Activated CD4-positive, alpha-beta T cell treated with anti-CD3 and anti-CD28 coated beads, Interleukin-2, amount 10 ng/mL, durations not matched to agents 7 days and 5 days (primary cell): ENCODE measurements at places on chromosomes 4 and X.
A peak's percentile ranks its signal among the peaks of the same experiment; 100 is the strongest.

DNA sequence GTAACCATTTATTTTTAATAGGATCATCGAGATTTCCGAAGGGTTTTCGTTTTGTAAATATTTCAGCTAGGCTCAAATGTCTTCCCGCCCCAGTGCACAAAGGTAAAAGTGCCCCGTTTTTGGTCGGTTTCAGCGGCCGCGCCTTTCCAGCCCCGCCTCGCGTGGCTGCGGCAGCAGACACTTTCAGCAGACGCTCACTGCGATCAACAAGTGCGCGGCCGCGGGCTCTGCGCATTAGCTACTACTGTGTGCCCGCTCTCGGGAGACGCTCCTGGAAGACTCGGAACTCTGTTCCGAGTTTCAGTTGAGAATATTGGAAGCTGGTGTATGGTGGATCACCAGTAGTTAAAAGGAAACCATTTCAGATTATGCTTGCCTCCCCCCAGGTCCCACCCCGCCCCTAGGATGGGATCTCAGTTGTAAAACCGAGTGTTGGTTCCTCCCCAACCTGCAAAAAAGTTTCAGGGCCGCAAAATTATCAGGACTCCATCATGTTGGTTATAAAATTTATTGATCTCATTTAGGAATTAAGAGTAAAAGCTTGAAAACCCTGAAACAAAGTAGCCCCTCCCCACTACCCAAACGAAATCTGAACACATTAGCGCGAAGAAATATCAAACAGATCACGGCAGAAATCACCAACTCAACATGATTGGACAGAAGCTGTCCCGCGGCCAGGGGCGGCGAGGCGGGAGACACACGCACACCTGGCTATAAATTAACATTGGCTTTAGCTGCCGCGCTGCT is 2.2 kb downstream of the SOX3 start:
- H3K4me1 ChIP-seq: no peaks in the 10 kb centered on the region
- no peak overlapping the region for H3K4me3 ChIP-seq
- peaks cover 55% of the 10 kb centered on the region for H3K27me3 ChIP-seq
- peak overlapping the region; percentile 31 for H3K27ac ChIP-seq
- no peaks in the 10 kb centered on the region for H3K36me3 ChIP-seq

- no peaks in the 10 kb centered on the region for H3K4me1 ChIP-seq
- H3K27me3 ChIP-seq: no peaks in the 10 kb centered on the region
- H3K4me3 ChIP-seq: no peak overlapping the region
- DNase-seq: peak; percentile 67
Observed at GRCh38 chr4:173257732-173258717, 76.1 kb downstream of the HMGB2 start.

GRCh38 chrX:31181377-31182000 is 109.6 kb upstream of the FTHL17 start:
- no peaks in the 10 kb centered on the region for H3K36me3 ChIP-seq
- no peaks in the 10 kb centered on the region for H3K27me3 ChIP-seq
- no peak overlapping the region for H3K4me3 ChIP-seq
- no peak overlapping the region for H3K27ac ChIP-seq

DNA sequence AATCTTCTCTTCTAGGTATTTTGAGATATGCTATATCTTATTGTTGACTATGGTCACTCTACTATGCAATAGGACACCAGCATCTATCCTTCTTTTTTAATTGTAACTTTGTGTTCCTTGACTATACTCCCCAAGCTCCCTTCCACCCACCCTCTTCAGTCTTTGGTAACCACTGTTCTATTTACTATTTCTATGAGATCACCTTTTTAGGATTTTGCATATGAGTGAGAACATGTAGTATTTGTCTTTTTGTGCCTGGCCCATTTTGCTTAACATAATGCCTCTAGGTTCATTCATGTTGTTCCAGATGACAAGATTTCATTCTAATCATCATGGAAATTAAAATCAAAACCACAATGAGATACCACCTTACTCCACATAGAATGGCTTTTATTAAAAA is 63.3 kb upstream of the BANK1 start:
- H3K36me3 ChIP-seq: no peaks in the 10 kb centered on the region
- H3K4me3 ChIP-seq: no peak overlapping the region
- peaks cover 5% of the 10 kb centered on the region for H3K4me1 ChIP-seq
- no peak for DNase-seq

DNA sequence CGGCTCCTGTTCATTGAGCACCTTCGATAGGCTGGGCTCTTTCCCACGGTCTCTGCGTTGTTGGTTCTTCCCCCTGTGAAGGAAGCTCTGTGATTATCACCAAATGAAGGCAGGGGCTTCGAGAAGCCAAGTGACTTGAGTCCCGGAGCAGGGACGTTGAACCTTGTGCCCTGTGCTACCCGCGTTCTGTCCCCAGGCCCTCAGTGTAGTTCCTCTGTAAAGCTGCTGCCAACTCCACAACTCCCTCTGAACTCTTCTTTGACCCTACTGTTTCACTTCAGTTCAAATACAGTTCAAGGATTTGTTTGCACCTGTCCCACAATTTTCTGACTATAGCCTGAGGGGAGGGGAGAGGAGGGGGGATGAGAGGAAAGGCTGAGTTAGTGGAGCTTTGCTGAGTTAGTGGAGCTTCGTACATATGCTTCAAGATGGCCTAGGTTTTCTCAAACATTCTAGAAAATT is 635 bp upstream of the PHF8 start:
- H3K27ac ChIP-seq: peak overlapping the region; percentile 97
- H3K4me3 ChIP-seq: peak overlapping the region; percentile 96
- H3K27me3 ChIP-seq: no peaks in the 10 kb centered on the region
- no peak for DNase-seq
- peaks cover 12% of the 10 kb centered on the region for H3K36me3 ChIP-seq

DNA sequence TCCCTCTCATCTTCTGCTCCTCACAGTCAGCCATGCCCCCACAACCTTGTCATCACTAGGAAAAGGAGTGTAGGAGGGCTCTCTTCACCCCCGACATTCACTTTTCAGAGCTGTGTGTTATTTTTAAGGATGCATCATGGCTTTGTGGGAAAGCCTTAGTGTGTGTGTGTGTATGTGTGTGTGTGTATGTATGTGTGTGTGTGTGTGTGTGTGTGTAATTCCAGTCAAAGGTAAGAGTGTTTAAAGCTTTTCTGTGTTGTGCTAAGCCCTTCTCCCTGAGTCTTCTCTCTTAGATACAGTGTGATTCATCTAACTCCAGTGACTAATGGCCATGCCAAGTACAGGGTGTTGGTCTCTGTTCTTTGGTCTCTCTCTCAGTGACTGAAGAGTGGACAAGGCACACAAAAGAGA is 76.6 kb downstream of the CHIC2 start:
- H3K27me3 ChIP-seq: no peaks in the 10 kb centered on the region
- H3K27ac ChIP-seq: no peak overlapping the region
- no peaks in the 10 kb centered on the region for H3K36me3 ChIP-seq

GRCh38 chr4:174402470-174403176 is 118.9 kb downstream of the CEP44 start:
- H3K27me3 ChIP-seq: peaks cover 2% of the 10 kb centered on the region
- H3K4me1 ChIP-seq: no peaks in the 10 kb centered on the region
- no peak overlapping the region for H3K4me3 ChIP-seq
- DNase-seq: no peak

- no peak overlapping the region for H3K4me3 ChIP-seq
- no peak for DNase-seq
- no peaks in the 10 kb centered on the region for H3K4me1 ChIP-seq
- no peaks in the 10 kb centered on the region for H3K36me3 ChIP-seq
Observed at GRCh38 chr4:140691369-140691768, 64.8 kb downstream of the TBC1D9 start.

DNA sequence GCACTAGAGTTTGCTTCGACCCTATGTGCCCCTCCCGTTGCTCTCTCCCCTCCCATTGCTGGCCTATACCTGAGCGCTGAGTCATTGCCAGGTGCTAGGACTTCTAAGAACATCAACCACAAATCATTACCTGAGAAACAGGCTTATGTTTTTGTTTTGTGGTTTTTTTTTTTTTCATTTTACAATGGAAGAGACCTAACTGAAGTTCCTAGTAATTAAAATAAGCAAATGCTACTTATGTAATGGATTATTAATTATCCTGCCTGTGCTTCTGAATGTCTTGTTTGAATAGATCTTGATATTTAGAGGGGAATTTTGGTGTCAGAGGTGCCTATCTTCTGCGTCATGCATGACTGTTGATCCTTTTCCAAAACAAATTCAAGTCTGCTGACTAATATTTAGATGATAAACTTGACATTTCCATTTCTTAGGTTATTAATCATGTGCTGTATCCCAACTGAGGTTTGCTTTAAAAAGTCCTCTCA is 275.4 kb upstream of the CPEB2 start:
- peaks cover 2% of the 10 kb centered on the region for H3K27me3 ChIP-seq
- no peak overlapping the region for H3K27ac ChIP-seq
- no peaks in the 10 kb centered on the region for H3K4me1 ChIP-seq

DNA sequence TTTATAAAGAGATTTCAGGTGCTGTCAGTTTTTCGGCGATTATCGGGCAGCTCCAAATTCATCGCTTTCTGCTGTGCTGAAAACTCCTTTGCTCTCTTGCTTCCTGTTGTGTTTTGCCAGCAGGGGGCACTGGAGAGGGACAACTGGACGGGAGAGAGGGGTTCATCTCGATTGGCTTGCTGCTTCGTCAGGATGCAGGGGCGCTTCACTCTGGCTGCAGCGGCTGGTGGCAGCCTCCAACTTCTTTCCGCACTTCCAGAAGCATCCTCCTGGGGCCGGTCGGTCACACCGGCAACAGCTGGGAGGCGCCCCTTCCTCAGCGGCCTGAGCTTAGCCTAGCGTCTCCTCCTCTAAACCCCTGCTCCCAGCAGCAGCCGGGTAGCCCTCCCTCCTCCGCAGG is 29.5 kb downstream of the MSL3 start:
- peak overlapping the region; percentile 13 for H3K27ac ChIP-seq
- peak; percentile 75 for DNase-seq
- peaks cover 31% of the 10 kb centered on the region for H3K4me1 ChIP-seq
- H3K4me3 ChIP-seq: peak overlapping the region; percentile 62

DNA sequence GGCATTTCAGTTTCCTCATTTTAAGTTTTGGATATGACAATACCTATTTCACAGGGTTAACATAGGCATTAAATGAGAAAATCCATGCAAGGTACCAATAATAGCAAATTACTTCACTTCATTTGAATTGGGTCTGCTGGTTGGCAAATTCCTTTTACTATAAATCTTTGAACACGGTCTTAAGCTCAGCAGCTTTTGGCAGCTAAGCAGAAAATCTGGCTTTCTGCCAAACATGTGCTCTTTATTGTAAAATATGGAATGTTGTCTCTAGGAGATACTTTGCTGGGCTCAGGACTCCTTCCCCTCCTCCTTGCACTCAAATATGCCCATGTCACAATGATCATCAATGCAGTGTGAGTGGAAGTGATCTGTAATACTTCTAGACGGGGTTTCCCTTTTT is 16.8 kb upstream of the DMP1 start:
- H3K27ac ChIP-seq: no peak overlapping the region
- H3K4me3 ChIP-seq: no peak overlapping the region
- H3K4me1 ChIP-seq: no peaks in the 10 kb centered on the region
- DNase-seq: no peak

- no peak overlapping the region for H3K27ac ChIP-seq
- no peak for DNase-seq
- H3K4me3 ChIP-seq: no peak overlapping the region
- no peaks in the 10 kb centered on the region for H3K36me3 ChIP-seq
Observed at GRCh38 chr4:10965196-10965595, 280.6 kb upstream of the CLNK start.

DNA sequence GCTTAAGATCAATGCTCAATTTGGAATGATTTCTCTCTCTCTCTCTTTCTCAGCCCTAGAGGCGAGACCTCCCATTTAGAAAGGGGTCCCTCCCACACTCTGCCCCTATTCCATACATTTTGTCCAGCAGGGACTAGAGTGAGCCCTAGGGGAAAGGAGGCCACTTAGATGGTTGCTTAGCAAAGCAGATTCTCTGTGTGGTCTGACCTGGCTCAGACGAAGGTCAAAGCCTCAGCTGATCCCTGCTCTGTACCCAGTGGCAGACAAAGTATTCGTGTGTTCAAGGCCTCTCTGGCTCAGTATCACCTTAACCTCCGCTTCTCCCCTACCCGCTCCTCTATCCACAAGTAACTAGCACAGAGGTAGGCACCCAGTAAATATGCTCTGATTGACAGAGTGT is 78.4 kb downstream of the HPRT1 start:
- H3K27me3 ChIP-seq: no peaks in the 10 kb centered on the region
- H3K4me3 ChIP-seq: no peak overlapping the region
- DNase-seq: no peak
- H3K36me3 ChIP-seq: no peaks in the 10 kb centered on the region

DNA sequence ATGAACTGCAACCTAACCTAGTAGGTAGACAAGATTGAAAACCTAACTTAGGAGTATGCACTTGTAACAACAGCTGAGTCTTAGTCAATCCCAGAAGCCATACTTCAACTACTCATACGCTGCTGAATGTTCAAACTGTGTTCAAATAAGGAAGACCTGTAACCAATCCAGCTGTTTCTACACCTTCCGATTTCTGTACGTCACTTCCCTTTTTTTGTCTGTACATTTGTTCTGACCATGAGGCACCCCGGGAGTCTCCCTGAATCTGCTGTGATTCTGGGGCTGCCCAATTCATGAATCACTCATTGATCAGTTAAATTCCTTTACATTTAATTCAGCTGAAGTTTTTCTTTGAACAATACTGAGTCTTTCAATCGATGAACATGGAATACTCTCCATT is 89.5 kb downstream of the BMP3 start:
- no peak overlapping the region for H3K4me3 ChIP-seq
- H3K36me3 ChIP-seq: no peaks in the 10 kb centered on the region
- no peaks in the 10 kb centered on the region for H3K4me1 ChIP-seq
- H3K27ac ChIP-seq: no peak overlapping the region

- no peak overlapping the region for H3K27ac ChIP-seq
- peaks cover 2% of the 10 kb centered on the region for H3K4me1 ChIP-seq
- no peak overlapping the region for H3K4me3 ChIP-seq
- DNase-seq: no peak
Observed at GRCh38 chrX:23879380-23880090, 28.2 kb downstream of the APOO start.

- no peaks in the 10 kb centered on the region for H3K4me1 ChIP-seq
- H3K27ac ChIP-seq: no peak overlapping the region
- DNase-seq: no peak
- H3K4me3 ChIP-seq: no peak overlapping the region
- peaks cover 2% of the 10 kb centered on the region for H3K27me3 ChIP-seq
Observed at GRCh38 chrX:43910012-43910411, 27.8 kb upstream of the MAOB start.

GRCh38 chrX:149471397-149471796 is 33.7 kb downstream of the IDS start:
- no peaks in the 10 kb centered on the region for H3K27me3 ChIP-seq
- no peaks in the 10 kb centered on the region for H3K36me3 ChIP-seq
- no peak overlapping the region for H3K27ac ChIP-seq

GRCh38 chr4:177444911-177445736 is 2.9 kb upstream of the AGA start:
- H3K27ac ChIP-seq: no peak overlapping the region
- DNase-seq: no peak
- H3K36me3 ChIP-seq: peaks cover 7% of the 10 kb centered on the region
- H3K27me3 ChIP-seq: no peaks in the 10 kb centered on the region

GRCh38 chr4:92060333-92060732 is 243.4 kb upstream of the GRID2 start:
- no peak for DNase-seq
- no peaks in the 10 kb centered on the region for H3K27me3 ChIP-seq
- no peaks in the 10 kb centered on the region for H3K4me1 ChIP-seq

- peak; percentile 80 for DNase-seq
- H3K4me3 ChIP-seq: peak within 1 kb of the TSS; percentile 88
- peak within 1 kb of the TSS; percentile 95 for H3K27ac ChIP-seq
- peaks cover 31% of the 10 kb centered on the region for H3K36me3 ChIP-seq
Observed at GRCh38 chr4:108168671-108169523, at the start of gene LEF1. Gene LEF1, minus strand, starts transcription at chr4:108168932. Its CDS starts 1,165 bp downstream, at chr4:108167767.
